AG08395 (cell line): ENCODE measurements at places on chromosomes 3 and 15.

GRCh38 chr3:105877336-105877910, 8.6 kb upstream of the CBLB start:
- no peak for DNase-seq

DNA sequence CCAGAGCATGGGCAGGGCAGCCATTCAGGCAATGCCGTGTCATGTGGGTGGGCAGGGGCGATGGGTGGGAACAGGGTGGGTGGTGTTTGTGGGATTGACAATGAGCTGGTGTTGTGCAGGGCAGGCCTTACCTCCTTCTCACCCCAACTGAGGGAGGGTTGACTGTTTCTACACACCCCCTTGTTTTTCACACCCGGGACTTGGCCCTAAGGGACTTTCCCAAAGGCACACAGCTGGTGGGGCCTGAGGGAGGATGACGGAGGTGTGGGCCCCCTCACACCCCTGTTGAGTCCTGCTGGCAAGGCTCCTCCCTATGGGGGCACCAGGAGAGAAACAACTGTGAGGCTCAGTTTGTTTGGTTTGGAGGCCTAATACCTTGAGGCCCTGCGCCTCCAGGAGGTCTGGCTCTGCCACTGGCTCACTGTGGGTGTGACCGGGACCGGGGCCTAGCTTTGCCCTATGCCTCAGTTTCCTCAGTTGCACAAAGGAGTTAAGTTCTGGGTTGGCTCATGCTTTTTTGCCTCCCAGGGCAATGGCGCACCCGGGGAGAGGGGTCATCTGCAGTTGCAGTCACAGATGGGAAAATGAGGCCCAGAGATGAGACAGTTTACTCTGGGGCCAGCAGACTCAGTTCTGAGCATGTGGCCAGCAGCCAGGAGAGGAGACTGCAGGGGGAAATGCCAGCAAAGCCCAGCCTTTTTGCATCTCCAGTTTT, 5.1 kb upstream of the DNAH1 start:
- DNase-seq = no peak

GRCh38 chr3:134253475-134254226, 3.0 kb upstream of the RYK start:
- DNase-seq = no peak

- no peak for DNase-seq
Observed at GRCh38 chr15:31268911-31269784, 57.5 kb upstream of the KLF13 start.

GRCh38 chr3:99845331-99845730, 27.7 kb downstream of the CMSS1 start:
- no peak for DNase-seq
